ENCODE measurements at places on chromosomes 5 and 9.

DNA sequence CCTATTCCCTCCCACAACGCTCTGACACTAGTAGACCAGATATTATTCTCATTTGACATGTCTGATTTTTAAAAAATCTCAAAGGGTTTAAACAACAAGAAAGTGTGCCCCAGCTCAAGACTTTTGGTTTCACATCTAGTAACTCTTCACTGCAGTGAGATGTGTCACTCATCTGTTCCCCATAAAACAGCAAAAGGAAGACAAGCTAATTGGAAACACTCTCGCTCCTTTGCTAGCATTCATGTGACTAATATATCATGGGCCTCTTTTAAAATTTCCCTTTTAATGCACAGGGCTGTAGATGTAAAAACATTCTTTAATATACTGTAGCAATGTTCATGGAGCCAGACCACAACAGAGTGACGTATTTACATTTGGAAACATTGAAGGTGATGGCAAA is 372.6 kb downstream of the ZNF608 start:
- DNase-seq = no peak

DNA sequence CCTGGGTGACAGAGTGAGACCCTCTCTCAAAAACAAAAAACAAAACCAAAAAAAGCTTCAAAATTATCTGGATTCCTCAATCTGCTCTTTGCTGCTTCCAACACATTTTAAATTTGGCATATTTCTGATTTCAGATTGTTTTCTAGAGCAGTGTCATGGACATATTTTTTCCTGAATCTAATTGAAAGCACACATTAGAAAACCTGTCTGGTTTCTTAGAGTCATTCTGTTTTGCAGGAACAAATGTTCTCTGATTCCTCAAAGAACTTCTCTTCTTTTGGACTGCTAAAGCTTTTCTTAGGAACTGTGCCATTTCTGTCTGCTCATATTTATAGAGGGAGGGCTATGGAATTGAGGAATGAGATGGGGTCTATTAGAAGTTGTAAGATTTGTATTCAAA is 81.6 kb downstream of the RAI14 start:
- no peak for DNase-seq

DNA sequence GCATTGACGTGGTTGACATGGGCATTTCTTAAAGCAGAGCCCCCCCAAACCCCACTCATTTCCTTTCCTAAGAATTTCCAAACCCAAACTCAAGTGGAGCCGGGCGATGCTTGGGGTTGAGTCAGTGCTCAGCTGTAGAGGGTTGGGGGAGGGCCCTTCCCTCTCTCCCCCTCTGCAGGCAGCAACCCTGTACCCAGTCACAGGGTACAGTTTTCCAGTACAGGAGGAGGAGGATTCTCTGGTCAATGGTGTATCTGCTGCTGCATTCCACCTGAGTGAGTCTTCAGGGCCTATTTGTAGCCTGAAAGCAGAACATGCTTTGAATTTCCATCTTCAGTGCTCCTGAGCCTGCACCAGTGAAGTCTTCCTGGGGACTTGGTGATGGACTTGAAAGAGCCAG is 55.8 kb downstream of the ENTREP1 start:
- DNase-seq = no peak

GRCh38 chr9:131218370-131218769 is 57.9 kb downstream of the FAM78A start:
- DNase-seq = no peak

- DNase-seq = no peak
Measured at GRCh38 chr9:95132366-95133324, 184.9 kb downstream of the FANCC start.

DNA sequence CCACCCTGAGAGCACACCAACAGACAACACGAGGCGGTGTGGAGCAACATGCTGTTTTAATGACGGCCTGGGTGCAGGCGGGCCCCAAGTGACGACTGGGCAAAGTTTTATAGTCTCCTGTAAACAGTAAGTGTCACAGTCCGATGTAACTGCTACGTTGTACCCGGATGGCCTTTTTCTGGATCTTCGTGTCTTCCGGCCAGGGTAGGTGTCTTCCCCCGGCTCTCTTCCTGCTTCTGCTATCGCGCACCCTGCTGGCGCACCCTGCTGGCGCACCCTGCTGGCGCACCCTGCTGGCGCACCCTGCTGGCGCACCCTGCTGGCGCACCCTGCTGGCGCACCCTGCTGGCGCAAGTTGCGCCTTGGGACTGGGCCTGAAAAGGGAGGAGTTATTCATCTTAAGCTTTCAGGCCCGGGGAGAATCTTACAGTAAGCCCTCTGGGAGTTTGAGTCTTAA is 143.0 kb upstream of the TARS1 start:
- DNase-seq = no peak

GRCh38 chr9:126756876-126757415 is 47.9 kb upstream of the ZBTB43 start:
- no peak for DNase-seq

DNA sequence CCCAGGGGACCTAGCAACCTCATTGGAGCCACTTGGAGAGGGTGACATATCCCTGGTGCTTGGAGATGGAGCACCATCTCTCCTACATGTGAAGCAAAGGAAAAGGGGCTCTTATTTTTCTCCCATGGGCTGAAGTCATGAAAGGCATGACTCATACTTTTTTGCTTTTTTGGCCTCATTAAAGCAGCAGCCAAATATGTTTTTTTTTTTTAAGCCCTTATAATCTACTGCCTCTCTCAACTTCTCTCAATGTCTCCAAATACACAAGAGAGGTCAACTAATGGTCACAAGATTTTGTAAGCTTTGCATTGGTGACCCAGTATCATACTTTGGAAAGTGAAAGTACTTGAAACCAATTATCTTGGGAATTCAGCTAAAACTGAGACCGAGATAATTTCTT is 1.6 kb upstream of the CFAP90 start:
- DNase-seq = no peak

DNA sequence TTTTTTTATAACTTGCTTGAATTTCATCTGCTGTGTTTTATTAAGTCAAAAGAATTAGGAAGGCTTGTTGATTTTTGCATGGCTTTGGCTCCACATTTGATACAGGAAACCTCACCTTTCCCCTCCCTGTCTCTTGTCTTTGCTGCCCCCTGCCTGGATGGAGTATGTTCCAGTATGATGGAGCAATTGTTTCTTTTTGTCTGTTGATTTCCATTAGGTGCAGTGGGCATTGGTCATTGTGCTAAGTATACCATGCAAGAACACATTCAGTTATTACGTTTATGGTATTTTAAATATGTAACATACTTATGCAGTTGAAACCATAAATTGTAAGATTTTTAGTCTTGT is 19.6 kb downstream of the TJP2 start:
- no peak for DNase-seq

DNA sequence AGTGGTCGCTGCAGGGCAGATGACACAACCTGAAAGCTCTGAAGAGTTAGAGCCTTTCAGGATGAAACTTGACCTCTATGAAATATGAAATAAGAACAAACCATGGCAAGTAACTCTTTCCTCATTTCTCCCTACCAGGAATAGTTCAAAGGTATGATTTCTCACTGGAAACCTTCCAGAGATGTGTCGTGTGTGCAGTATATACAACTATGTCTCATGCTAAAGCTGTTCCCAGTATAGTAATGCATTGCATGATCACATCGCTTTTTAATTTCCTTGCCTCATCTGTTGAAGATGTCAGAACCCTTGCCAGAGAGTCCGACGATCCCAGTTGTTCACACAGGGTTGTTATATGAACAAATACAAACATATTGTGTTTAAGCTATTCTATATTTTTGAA is 45.8 kb upstream of the RGMB start:
- DNase-seq = no peak

DNA sequence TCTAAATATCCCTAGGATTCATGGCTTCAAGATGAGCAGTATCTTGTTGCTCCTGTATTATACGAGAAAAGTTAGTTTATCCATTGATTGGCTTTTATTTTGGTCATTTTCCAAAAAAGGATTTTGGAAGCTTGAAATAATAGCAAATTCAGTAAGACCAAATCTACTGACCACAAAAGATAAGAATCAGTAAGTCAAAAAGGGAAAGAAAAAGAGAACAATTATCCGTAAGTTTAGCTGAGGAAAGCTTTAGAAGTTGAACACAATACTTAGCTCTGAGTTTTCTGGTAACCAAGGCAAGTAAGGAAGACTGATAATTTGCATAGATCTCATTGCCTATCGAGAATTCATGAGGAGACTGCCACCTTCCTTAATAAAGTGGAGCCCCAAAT is 9.1 kb downstream of the TGFBR1 start:
- no peak for DNase-seq

- DNase-seq = no peak
Measured at GRCh38 chr5:172380301-172380986, 73.9 kb downstream of the SH3PXD2B start.

GRCh38 chr9:27771803-27772545 is 198.7 kb upstream of the C9orf72 start:
- no peak for DNase-seq

DNA sequence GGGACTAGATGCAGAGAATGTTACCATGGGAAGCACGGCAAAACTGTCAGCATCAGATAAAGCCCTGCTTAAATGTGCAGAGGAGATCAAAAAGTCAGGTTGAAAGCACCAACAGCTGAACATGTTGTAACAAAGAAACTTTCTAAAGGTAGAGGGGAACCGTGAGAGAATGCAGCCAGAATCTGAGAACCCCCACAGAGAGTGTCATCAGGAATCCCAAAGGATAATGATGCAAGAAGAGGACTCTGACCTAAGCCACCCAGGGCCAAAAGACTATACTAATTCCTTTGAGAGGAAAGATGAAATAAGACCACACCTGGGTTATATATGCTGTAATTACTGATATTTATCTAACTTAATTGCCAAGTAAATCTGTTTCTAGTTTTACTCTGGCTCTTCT is 116.6 kb downstream of the PCSK1 start:
- no peak for DNase-seq

DNA sequence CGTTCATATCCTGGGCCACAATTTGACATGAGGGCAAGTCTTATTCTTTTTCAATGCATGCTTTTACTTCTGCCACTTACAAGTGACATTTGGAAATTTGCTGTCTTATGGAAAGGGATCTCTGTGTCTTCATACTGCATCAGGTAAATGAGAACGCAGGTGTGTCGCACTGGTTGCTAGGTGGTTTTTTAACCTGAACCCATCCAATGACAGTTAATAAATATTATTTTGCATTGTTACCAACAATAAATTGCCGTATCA is 1.1 kb downstream of the ADAMTS16 start:
- no peak for DNase-seq

DNA sequence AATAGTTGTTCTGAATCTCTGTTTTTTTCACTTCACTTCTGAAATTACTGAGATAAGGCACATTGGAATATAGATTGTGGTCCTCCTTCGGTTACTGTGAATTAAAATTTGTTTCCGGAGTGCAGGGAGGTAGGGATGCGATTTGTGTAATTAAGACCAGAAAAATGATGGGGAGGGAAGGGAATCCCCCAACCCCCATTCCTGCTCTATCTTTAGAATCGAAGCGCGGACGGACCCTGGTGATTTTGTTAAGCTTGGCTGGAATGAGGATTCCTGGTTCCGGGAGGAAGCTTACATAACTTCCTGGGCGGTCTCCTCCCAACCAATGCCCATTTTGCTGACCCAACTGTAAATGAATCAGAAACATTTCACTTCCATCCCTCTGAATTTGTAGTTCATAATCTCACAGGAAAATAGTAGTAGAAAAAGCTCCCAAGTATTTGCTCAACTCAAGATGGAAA is 220.1 kb upstream of the MSX2 start:
- DNase-seq = no peak

GRCh38 chr9:86788456-86788855 is 158.8 kb downstream of the GAS1 start:
- DNase-seq = no peak

GRCh38 chr5:123147128-123147715 is 58.2 kb downstream of the PRDM6 start:
- DNase-seq = no peak

- DNase-seq = no peak
Measured at GRCh38 chr5:150647275-150648251, 7.1 kb downstream of the SYNPO start.

DNA sequence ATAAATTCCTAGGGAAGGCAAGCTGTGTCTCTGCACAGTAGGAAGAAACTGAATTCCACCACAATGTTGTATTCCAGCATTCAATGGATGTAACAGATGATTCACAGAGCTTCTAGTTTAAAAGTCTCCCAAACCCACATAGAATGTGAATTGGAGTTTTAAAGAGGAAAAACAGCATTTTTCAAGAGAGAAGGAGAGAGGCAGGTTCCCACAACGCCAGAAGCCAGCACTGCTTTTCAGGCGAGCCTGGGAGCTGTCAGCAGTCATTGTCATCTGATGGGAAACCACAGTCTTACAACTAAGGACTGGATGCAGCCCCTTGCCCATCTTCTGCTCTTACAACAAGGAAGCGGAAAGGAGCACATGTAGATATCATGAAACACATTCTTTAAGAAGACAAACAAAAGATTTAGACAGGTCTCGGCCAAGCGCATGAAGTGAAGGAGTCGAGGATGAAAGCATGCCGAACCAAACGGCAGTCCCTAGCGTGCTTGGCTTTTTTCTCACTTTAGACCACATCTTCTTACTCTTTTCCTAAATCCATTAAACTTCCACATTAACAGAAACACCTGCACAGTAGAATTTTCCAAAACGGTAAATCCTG is 638 bp downstream of the DIRAS2 start:
- DNase-seq = no peak

DNA sequence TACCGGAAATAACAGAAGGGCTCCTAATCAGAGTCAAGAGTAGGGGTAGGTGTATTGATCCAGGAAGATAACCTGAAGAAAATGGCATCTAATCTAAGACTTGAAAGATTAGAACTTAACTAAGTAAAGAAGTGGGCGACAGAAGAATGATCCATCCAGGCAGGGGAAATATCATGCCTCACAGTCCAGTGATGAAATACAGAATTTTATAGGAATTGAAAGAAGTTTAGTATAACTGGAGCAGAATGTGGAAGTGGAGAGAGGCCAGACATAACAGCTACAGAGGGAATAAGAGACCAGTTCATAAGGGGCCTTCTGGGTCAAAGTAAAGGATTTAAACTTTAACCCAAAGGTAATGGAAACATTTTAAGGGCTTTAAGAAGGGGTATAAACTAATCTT is 42.2 kb downstream of the ERP44 start:
- DNase-seq = no peak

DNA sequence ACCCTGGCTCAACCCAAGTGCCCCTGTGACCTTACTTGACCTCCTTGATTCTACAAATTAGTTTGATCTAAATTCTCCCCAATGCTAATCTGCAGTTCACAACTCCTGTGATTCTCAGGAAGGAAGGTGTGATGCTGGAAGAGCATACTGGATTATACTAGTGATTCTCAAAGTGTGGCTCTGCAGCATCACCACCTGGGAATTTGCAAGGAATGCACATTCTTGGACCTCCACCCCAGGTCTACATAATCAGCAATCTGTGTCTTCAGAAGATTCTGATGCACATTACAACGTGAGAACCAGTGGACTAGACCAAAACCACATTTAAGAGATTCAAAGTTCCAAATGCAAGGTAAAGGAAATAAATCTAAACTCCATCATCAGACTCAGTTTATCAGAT is 198.6 kb downstream of the AGTPBP1 start:
- DNase-seq = no peak

All from effector CD4-positive, alpha-beta T cell (primary cell).